NCI-H1930 (cell line): ENCODE measurements at places on chromosomes 2 and 18.

DNA sequence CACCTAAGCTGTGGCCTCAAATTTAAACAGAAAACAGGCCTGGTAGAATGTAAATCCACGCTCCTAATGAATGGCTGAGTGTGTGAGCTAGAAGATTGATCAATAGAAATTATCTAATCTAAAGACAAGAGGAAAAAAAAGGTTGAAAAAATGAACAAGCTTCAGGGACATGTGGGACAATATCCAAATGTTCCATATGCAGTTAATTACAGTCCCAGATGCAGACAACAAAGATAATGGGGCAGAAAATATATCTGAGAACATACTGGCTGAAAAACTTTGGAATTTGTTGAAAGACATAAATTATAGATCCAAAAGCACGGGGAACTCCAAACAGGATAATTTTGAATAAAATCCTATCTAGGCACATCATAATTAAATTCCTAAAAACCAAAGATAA, 186.7 kb upstream of the SIX2 start:
- no peak for DNase-seq

GRCh38 chr18:67525328-67526099, 9.0 kb upstream of the DSEL start:
- DNase-seq = no peak

DNA sequence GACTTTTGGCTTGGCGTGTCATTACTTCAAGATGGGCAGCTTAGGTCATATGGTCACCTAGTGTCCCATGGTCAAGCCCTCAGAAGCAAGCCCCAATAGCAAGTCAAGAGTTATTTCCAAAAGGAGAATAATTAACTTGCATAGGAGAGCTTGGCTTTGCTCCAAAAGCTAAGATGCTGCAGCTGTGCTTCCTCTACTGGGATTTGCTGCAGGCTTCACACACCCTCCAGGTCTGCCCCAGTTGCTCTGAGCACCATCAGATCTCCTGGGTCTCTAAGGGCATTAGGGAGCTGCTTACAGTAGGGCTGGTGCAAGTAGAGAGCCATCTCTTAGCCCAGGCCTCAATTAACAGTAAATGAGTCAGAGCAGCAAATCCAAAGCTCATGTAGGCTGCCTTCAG, 46.6 kb downstream of the THUMPD2 start:
- DNase-seq = no peak

GRCh38 chr2:71566372-71566771, 113.0 kb downstream of the DYSF start:
- no peak for DNase-seq

GRCh38 chr18:79062806-79063205, 6.4 kb upstream of the ATP9B start:
- DNase-seq = no peak

GRCh38 chr2:108627911-108628567, 91.2 kb upstream of the RANBP2 start:
- no peak for DNase-seq

DNA sequence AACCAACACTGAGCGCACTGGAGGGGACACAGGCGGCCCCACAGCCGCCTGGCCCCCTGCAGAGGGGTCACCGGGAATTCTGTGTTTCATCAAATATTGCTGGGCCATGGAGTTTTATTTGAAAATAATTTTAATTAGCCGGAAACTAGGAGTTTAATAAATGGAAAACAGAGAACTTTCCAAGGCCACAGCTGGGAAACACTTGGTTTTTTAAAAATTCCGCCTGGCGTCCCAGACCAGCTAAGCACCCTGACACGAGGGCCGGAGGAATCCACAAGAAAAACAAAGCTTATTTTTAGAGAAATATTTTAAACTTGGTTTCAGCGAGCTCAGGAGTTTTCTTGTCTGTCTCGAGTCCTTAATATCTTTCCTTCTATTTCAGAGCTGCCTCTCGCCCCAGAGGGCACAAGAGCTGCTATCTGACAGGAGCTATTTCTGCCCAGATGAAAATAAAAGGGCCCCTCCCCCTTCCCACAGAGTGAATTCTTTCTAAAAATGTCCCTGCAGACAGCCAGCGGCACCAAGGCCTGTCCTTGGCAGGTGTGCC, 8.2 kb downstream of the ZFP36L2 start:
- DNase-seq = no peak

- DNase-seq = no peak
These were observed 53.8 kb downstream of the COL6A3 start for GRCh38 chr2:237359894-237360780.

GRCh38 chr2:23916727-23917405, 10.1 kb downstream of the ATAD2B start:
- no peak for DNase-seq

DNA sequence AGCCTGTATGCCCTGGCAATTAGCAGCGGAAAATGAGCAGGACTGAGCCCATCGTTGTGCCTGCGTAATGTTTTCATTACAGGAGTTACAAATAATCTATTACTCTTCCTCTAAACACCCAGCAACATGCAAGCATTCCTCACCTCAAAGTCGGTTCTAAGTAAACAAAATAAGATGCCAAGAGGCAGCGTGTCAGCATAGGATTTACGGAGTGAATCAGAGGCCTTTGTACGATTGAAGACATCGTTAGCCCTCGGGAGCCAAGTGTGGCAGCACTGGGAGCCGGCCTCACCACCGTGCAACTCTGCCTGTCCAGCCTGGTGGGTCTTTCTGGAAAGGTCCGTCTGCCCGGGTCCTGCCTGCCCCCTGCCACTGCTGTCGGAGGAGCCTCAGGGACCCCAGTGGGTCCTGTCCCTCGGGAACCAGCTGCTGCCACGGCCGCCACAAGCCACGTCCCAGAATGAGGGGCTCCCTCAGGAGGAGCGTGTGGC, 80.1 kb upstream of the CTDP1 start:
- no peak for DNase-seq

- DNase-seq = no peak
These were observed 27.6 kb downstream of the CENPO start for GRCh38 chr2:24820598-24821432.

DNA sequence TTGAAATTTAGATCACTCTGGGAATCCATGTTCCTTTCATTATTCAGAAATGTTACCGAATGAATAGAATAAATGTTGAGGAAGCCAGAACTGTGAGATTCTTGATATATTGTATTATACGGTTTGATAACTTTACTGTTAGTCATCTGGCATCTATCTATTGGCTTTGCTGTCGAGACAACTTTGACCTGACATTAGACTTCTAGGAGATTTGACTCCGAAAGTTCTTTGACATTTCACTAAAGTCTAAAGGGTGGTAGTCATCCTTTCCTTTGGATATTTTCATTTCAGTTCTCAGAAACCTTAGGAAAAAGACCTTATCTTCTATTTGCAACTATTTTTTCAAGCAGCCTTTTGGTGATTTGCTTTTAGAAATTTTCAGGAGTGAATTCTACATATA, 1.9 kb downstream of the BMPR2 start:
- DNase-seq = no peak

GRCh38 chr2:205500951-205501350, 181.3 kb upstream of the NRP2 start:
- no peak for DNase-seq

GRCh38 chr2:63049970-63050333, 678 bp upstream of the OTX1 start:
- DNase-seq = no peak

- DNase-seq = no peak
These were observed 182.2 kb upstream of the STON1 start for GRCh38 chr2:48347712-48348111.

DNA sequence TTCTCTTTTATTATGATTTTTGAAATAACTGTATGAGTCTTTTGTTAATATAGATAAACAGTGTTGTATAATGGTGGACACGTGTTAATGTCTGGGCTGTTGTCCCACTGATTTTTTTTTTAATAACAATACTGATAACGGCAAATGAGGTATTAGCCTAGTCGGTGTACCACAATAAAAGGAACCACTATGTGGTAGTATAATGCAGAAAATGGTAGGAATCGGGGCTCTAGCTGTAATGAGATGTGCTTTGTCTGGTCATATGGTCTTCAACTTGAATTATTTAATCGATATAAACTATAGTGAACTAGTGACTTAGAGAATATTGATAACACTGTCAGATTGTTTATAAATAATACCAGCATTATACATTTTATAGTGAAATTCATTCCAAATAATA, 517.9 kb upstream of the SPHKAP start:
- DNase-seq = no peak

- no peak for DNase-seq
These were observed 14.6 kb upstream of the ALK start for GRCh38 chr2:29936020-29936419.

GRCh38 chr18:65906621-65907034, 155.8 kb downstream of the CDH7 start:
- no peak for DNase-seq

DNA sequence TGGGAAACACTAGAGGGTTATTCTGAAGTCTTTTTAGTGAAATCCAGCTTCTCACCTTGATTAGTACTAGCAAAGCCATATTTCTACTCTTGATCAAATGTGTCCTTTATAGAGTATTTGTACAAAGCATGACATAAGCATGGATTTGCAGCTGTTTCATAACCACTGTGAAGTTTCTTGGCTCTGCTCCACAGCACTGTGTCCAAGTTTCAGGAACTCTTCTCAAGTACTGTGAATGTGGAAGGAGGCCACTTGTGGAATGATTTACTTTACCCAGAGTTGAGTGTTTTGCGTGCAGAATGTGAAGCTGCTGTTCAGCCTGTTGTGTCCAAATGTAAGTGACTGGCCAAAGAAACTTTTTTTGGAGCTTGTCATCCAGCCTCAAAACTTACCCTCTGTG, 16.2 kb upstream of the MAPRE2 start:
- no peak for DNase-seq

DNA sequence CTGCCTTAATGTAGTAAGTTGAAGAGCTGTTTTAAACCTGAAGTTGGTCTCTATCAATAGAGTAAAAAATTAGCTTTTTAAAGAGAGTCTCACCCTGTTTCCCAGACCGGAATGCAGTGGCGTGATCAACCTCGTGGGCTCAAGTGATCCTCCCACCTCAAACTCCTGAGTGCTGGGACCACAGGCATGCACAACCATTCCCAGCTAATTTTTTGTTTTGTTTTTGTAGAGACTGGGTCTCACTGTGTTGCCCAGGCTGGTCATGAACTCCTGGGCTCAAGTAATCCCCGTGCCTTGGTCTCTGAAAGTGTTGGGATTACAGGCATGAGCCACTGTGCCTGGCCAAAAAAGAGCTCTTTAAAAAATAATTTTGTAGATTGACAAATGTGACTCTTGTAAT, 40.3 kb downstream of the CRIM1 start:
- no peak for DNase-seq

DNA sequence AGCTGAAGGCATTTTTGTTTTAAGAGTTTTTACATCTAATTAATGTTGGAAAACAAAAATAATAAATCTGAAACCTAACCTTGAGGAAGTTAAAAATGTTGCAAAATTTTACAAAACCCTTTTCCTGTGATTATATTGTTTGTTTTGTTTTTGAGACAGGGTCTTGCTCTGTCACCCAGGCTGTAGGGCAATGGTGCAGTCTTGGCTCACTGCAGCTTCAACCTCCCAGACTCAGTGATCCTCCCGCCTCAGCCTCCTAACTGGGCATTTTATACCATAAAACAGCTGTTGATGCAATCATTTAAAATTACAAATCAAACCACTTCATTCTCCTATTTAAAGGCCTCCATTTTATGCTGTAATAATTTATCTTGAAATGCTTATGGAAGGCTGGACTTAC, 1.7 kb upstream of the ZNF24 start:
- no peak for DNase-seq

DNA sequence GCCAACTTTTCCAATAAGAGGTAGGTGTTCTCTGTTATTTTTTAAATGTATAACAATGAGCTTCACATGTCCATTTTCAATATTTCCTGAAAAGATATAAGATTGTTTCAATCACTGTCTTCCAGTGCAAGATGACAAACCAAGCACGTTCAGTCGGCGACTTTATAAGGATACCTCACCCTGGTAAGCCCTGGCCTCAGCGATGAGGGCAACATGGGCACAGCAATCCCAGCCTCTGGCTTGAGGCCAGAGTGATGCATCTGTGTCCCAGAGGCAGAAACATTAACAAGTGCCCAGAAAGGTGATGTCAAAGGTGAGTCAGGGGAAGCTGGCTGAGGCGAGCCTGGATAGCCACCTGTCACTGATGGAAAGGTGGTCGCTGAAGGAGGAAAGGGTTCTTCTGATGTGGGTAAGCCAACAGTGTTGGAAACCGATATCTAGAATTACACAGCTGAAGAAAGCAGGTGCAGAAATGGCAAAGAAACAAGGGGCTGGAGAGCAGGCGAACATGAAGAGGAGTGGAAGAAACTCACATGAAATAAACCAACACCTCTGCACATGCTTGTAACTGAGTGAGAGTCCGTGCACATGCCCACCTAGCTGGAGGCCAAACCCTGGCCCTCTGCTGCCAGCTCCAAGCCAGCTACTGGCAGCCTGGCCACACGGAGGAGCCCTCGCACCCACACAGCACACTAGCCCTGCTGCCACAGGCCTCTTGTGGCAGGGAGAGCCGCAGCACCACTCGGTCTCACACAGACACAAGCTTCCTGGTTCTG, 65.5 kb downstream of the FBXO15 start:
- peak; percentile 9 for DNase-seq

GRCh38 chr2:238019962-238020361, 40.8 kb upstream of the SCLY start:
- no peak for DNase-seq

DNA sequence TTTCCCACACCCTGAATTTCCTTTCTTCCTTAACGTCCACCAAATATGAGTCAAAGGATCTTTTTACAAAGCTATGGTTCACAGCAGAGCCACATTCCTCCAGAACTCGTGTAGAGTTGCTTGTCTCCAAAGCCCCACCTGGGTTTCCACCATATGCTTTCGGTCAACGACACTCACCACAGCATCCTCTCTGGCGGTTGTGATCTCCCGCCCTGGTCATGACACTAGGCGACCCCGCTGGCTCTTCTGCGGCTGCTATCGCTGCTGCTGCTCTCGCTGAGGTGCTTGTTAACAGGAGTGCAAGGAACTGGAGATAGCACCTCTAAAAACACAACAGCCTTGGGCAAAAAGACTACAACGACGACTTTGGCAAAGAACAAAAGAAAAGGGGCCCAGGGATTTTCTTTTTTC, 340 bp downstream of the SLC40A1 start:
- DNase-seq = peak; percentile 39
